ENCODE measurements at places on chromosomes 1 and 21.
A peak's percentile ranks its signal among the peaks of the same experiment; 100 is the strongest.

DNA sequence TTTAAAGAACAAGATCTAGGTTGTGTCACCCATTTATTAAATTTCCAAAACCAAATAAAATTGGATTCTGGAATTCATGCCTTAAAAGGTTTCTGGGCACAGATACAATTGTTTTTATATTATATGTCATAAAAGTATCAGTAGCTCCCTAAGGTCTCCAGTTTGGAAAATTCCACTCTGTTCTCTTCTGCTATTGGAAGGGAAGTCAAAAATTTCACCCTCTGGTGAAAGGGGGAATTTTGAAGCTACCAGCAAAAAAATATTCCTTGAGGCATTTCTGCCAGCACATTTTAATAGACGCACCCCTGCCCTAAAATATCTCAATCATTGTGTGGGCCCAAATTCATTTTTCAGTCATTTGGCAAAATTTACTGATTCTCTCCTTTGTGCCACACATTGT is 285.7 kb upstream of the SGIP1 start:
- no peak for DNase-seq

DNA sequence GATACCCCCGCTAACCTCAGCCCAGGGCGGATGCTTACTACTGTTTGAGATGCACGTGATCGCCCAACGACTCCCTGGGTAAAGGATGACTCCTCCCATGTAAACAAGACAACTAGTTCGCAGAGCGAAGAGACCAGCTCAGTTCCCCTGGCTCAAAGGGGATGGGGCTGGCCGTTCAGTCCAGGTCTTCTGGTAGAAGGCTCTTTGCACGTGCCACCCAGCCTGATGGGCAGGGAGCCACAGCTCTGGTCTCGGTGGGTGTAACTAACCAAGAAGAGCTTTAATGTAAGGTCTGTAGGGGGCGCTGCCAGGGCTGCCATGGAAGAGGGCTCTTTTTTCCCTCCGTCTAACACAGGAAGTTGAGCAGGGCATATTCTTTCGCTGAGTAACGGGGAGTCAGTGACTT is 49.4 kb upstream of the PARP1 start:
- peak; percentile 13 for DNase-seq

GRCh38 chr1:169568497-169568896 is 17.8 kb downstream of the F5 start:
- DNase-seq: no peak

- no peak for DNase-seq
Measured at GRCh38 chr21:28216976-28217523, 775.6 kb downstream of the LTN1 start.

- no peak for DNase-seq
Measured at GRCh38 chr21:45952974-45953373, 28.6 kb upstream of the COL6A1 start.

- no peak for DNase-seq
Measured at GRCh38 chr1:17831597-17831996, 76.5 kb downstream of the ACTL8 start.

DNA sequence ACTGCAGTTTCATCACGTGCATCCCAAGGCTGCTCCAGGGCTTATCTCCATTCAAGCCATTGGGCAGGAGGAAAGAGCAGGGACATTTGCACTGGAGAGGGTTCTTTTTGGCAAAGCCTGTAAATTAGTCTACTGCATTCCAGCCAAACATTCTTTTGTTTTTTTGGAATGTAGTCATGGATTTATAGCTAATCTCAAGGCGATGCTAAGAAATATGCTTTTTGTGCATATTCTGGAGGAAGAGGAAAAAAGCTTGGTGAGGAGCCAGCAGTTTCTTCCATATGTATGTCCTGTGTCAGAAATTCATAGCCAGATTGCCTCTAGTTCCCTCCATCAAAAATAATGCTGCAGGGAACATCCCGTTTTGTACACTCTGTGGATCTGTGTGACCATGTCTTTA is 221.4 kb downstream of the BACH1 start:
- no peak for DNase-seq

DNA sequence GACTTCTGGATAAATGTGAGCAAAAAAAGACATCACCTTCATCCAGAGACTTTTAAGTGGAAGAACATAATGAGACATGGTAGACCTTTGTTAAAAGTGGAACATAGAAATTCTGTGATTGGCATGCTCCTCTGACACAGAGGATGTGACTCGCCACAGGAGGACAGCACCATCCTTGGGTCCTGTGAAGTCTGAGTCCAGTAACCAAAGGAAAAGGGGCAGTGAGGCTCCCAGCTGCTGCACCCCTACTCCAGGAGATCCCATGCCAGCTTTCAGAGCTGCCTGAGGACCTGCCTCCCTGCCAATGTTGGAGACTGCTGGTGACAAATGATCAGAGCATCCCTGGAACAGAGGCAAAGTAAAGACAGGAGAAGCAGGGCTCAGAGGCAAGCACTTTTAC is 136.2 kb downstream of the BRINP2 start:
- no peak for DNase-seq

GRCh38 chr1:12171206-12172041 is 4.6 kb downstream of the TNFRSF1B start:
- DNase-seq: no peak

GRCh38 chr1:232548691-232549090 is 81.2 kb downstream of the SIPA1L2 start:
- DNase-seq: peak; percentile 20

DNA sequence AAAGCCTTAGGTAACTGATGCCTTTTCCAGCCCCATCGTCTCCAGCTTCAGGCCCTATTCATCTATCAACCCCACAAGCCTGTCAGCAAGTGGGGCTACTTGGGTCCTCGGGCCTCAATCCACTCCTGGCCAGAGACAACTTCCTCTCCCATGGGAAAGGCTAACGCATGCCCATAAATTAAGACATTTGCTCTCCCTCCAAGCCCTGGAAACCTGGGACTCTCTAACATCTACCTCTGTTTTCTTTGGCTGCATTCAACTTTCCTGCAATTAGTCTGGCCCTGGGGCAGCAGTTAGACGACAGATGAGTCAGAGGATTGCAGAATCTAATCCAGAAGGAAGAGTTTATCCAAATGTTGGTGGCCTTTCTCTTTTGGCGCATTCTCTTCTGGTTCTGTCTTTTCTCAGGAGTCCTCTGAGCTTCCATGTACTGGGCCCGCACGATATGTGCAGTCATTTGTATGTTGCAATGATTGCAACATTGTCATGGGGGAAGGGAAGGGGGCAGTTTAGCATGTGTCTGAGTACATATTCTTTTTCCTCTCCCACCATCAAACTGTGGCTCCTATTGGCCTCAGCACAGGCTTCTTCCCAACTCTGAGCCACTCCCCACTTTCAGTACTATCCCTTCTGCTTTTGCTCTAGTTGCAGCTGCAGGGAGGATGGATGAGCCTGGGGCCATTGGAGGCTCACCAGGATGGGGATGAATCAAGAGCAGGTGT is 54.4 kb downstream of the NAV1 start:
- peak; percentile 80 for DNase-seq

GRCh38 chr1:90722874-90723589 is 5.9 kb upstream of the BARHL2 start:
- peak; percentile 20 for DNase-seq

- DNase-seq: peak; percentile 50
Measured at GRCh38 chr1:180571060-180571831, 12.5 kb downstream of the OVAAL start.

GRCh38 chr1:102174259-102174863 is 177.6 kb upstream of the OLFM3 start:
- DNase-seq: no peak

DNA sequence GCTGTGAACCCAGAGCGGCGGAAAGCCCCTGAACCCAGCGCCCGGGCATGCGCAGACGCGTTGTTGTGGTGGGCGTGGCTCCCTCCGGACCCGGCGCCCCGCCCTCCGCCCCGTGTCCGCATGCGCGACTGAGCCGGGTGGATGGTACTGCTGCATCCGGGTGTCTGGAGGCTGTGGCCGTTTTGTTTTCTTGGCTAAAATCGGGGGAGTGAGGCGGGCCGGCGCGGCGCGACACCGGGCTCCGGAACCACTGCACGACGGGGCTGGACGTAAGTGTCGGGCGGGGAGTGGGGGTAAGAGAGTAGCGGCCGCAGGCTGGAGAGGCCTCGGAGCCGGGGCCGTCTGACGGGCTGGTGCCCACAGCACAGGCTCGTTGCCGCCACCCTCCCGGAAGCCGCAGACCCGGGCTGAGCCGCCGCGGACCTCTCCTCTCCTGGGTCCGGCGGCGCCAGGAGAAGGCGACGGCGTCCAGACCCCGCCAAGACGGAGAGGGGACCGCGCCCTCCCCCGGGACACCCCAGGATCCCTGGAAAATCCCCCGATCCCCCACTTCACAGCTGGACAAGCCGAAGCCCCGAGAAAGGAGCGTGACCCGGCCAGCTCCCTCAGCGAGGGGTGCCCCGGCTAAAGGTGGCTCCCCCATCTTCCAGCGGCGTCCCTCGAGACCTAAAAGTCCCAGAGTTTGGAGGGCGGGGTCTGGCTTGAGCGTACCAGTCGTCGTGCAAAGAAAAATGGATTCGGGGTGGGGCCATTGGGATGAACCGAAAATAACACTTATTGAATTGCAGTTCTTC is at the start of gene TMEM50A:
TMEM50A (plus strand) TSS at position 147 of the 794 bp plus-strand sequence. CDS start 2,153 bp downstream, outside the sequence.
- DNase-seq: peak; percentile 88

GRCh38 chr1:199353906-199354305 is 673.6 kb upstream of the NR5A2 start:
- DNase-seq: no peak

DNA sequence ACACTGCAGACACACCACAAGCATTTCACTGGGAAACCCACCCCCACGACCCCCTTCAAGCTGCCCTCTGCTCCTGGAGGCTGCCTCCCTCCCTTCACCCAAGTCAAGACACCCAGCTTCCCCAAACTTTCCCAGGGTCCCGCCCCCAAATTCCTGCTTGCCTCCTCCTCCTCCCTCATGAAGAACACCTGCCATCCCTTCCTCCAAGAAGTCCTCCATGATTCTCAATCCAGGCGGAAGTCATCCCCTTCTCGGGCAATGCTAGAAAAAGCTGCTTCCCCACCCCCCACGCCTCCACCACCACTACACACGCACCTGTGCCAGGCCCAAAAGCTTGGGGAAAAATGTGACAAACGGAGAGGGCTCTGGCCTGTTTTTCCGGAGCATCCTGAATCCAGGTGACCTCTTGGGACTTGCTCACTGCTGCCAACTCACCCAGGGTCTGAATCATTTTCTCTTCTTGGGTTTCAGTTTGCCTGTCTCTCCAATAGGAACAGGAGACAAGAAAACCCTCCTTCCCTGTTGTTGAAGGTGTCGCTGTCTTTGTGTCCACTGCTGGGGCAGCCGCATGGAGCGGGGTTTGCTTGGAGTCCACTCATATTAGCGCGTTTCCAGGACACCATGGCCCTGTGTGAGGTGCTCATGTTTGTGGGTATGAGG is 101.0 kb upstream of the CASZ1 start:
- no peak for DNase-seq

- DNase-seq: no peak
Measured at GRCh38 chr1:165444897-165445370, at the start of gene RXRG. TSS of gene RXRG (minus strand) at chr1:165445126. CDS start at chr1:165444893, 233 bp downstream.

GRCh38 chr21:8989721-8990325 is 1531.6 kb upstream of the TPTE start:
- no peak for DNase-seq
